NCI-H345 (cell line): ENCODE measurements at places on chromosomes 3 and 15.

- DNase-seq, result no peak
Measured at GRCh38 chr15:74250266-74250665, 14.1 kb downstream of the CCDC33 start.

DNA sequence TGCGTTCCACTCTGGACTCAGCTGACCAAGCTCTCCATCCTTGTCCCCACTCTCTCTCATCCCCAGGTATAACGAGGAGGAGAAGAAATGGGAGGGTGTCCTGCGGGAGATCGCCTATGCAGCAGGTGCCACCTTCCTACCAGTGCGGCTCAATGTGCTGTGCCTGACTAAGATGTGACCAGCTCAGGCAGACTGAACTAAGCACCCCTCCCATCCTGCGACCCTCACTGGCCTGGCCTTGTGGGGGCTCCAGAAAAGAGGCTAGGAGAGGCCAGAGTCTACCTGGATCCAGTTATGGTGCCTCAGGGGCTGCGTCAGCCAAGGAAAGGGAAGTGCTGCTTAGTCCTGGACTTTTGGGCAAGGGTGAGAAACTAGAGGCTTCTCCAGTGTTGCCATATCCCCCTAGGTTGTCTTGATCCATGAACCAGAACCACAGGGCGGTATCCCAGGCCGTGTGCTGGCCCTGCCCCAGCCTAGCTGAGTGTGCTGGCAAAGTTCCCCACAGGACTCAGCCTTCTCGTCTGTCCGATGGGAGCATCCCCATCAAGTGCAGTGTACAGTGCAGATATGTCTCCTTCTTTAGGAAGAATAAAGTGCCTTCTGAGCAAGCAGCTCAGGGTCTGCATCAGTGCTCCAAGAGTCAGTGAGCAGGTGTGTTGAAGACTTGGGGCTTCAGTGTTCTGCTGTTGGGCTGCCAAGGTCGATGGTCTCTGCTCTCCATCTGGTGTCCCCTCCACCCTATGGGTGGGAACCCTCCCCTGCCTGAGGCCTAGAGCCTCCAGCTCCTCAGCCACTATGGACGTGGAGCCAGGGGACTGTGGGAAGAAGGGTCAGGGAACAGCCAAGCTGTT, 6.7 kb downstream of the KLHL40 start:
- no peak for DNase-seq

DNA sequence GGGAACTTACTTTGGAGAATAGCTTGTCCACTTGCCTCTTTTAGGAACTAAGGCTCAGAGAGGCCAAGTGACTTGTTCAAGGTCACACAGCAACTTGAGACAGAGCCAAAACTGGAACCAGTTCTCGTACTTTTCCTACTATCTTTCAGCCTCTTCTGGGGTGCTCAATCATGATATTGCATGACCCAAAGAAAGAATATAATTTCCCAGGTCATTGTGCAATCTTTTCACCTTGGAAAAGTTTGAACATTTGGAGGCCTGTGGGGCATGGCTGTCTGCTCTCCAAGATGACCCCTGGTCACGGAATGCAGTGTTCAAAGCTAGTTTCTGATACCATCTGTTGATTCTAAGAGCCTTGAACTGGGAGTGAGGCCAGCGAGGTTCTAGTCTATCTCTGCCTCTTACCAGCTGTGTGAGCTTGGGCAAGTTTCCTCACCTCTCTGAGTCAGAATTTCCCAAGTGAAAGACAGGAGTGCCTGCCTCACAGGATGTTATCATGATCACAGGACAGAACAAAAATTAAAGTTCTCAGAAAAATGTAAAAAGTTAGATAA, 89.7 kb downstream of the BDH1 start:
- no peak for DNase-seq

DNA sequence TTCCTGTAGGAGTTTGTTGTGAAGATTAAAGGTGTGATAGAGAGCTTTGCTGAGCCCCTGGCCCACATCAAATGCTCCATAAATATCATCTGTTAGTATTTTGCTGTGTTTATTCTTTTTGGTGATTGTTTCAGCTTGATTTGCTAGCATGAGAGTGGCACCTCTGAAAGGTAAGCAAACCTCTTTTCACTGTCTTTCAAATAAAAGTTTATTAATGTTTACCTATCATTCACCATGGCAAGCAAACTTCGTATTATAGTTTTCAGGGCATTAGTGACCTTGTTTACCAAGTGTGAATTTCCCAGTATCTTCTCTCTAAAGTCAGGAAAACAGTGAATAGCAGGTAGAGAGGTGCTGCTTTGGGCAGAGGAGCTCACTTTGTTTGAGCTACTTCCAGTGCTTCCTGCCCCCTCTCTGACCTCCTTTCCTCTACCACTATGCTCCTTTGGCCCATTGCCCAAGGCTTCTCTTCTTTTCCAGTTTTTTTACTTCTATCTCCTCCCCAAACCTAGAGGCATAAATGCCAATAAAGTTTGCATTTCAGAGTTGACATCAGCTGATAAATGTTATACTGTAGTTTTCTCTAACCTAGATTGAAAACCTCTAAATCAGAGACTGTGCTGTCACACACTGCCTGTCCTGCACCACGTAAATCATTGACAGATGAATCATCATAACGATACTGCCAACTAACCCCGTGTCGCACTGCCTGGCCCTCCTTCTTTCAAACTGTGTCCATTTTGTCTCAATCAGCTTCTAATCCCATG, 569.0 kb downstream of the TUSC7 start:
- no peak for DNase-seq

GRCh38 chr15:25734680-25735355, 128.3 kb downstream of the ATP10A start:
- DNase-seq, result no peak

GRCh38 chr15:28726102-28726501, 13.9 kb upstream of the GOLGA8M start:
- no peak for DNase-seq

DNA sequence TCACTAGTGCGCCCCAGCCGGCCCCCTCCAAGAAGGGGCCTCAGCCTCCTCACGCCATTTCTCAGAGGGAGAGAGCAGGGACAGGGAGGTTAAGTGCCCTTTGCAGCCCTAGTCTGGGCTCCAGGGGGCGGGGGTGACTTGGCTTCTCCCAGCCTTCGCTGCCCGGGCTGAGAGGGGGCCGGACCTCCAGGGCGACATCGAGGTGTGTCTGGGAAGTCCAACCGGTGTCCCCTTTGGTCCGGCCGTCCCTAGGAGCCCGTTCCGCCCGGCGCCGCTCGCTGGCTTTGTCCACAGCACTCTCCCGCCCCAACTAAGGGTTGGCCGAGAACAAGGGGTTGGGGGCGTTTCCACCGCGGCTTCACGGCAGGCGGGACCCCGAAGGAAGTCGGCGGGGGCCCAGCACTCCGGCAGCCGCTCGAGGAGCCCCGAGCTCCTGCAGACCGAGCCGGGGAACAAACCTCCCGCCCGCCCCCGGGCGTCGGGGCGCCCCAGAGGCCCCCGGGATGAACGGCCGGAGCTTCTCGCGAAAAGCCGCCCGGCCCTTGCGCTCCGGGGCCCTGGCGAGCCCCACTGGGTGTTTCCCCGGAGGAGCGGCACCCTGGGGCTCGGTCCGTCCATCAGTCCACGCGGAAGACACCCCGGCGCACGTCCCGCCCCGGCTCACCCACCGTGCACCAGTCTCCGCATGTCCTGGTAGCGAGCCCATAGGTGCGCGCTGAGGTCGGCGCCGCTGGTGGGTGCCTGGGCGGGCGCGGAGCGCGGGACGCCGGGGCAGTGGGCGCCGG, 627 bp downstream of the NT5DC2 start:
- DNase-seq, result no peak

- DNase-seq, result no peak
Measured at GRCh38 chr3:110164632-110165369, 827.5 kb upstream of the DPPA4 start.

GRCh38 chr3:195123281-195123691, 147.7 kb downstream of the XXYLT1 start:
- no peak for DNase-seq

DNA sequence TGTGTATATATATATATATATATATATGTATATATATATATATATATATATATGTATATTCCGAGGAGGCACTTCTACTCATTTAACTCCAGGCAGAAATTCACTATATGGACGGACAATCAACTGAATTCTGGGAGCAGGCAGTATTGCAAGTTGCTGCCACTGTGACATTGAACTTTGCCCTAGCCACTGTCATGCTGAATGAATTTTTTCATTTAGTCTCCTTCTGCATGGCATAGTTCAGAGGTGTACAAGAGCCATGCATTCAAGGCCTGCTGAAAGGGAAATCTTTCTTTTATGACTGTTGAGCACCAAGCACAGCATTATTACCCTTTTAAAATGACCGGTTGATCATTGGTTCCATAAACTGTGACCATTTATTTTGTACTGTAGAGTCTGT, 176.2 kb upstream of the THRB start:
- DNase-seq, result no peak

GRCh38 chr3:65531499-65531898, 507.2 kb downstream of the MAGI1 start:
- no peak for DNase-seq

DNA sequence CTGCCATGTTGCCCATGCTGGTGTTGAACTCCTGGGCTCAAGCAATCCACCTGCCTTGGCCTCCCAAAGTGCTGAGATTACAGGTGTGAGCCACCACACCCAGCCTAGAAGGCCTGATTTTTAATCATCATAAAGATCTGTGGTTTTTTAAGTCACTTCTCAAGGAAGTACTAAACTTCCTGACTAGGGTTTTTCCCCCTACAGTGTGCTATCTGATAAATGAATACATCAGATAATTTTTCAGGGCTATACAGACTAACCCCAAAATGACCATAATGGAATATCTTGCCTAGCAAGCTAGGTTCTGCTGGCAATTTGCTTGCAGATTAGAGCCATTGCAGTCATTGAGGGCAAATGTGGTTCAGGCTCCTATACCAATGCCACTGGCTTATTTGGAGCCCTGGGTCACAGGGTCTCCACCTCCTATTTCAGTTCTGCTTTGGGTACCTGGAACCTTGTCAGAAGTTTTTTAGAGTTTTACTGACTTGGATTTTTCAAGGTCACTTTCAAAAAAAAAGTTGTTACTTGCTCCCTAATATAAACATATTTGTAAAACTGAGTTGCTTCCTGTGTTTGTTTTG, 80.8 kb downstream of the SLC49A4 start:
- no peak for DNase-seq

DNA sequence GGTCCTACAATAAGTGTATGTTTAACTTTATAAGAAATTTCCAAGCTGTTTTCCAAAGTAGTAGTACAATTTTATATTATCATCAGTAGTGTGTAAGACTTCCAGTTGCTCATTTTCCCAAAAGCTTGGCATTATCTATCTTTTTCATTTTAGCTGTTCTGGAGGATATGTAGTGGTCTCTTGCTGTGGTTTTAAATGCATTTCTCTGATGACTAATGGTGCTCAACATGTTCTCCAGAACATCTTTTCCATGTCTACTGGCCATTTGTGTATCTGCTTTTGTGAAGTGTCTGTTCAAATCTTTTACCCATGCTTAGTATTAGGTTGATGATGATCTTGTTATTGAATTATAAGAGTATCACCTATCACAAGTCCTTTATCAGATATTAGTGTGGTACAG, 13.3 kb downstream of the BCL2A1 start:
- DNase-seq, result no peak

DNA sequence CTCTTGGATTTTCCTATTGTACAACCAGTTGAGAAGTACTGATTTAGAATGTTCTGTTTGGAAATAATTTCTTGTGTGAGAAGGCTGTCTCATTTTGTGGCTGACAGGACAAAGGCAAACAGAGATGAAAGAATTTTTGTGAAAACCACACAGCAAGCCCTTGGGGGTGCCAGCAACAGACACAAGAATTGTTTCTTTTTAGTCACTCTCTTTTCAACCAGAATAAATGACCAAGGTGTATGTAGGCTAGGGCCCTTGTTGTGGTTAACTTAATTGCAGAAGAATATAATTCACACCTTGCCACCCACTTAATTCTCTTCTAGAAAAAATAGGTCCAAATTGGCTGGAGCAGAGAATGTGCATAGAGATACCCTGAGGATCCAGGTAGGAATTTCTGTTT, 329.4 kb upstream of the TBC1D5 start:
- no peak for DNase-seq

DNA sequence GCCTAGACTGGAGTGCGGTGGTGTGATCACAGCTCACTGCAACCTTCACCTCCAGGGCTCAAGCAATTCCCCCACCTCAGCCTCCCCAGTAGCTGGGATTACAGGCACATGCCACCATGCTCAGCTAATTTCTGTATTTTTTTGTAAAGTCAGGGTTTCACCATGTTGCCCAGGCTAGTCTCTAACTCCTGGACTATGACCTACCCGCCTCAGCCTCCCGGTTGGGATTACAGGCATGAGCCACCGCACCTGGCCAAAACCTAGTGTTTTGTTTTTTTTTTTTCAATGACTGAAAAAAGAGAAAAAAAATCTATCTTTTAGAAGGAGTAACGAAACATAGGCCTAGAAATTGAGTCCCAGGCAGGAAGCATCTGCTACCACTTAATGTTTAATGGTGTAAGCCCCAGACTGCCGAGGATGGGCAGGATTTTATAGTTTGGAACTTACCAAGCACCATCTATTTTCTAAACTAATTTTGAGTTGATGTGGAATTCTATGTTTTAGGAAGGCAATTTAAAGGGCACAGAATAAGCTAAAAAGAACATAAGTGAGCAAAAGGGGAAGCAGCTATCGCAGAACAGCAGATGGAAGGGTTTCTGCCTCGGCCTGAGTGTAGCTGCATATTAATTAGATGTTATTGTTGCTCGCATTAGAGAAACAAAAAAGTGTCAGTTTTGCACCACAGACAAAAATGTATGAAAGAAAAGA, 24.2 kb upstream of the CA12 start:
- no peak for DNase-seq

DNA sequence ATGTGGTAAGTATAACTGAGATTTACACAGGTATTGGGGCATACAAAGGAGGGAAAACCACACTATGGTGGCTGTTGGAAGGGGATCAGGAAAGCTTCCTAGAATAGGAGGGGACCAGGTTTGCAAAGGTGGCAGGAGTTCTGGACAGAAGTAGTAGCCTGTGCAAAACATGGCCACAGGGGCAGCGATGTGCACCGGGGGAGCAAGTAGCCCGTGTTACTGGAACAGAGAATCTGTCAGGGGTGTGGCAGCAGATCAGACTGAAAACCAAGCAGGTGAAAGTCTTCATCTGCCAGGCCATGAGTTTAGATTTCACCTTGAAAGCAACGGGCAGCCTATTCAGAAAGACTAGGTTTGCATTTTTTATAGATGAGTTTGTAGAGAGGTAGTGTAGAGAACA, 182.3 kb upstream of the LPP start:
- no peak for DNase-seq

DNA sequence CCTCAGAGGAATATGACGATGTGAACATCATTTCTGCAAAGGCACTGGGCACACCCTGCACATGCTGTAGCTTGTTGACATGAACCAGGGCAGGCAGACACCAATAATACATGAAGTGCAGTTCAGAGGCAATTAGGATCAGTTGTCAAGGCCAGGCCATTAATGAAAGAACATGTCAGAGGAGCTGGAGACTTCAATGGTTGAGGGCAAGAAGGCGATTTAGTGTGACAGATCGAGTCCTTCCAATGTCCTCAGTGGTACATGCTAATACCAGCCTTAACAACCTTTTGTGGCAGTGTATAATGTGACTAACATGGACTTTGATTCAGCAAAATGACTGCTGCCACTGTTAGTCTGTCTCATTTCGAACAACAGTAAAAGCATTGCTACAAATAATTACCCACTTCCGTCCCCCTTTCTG, 205.2 kb upstream of the NANOGP8 start:
- DNase-seq, result no peak

GRCh38 chr15:83112956-83113299, 5.5 kb downstream of the TM6SF1 start:
- no peak for DNase-seq
